IMR-90 (cell line): ENCODE measurements at places on chromosomes 3 and 15. TPM values are rescaled to one million over a fixed set of nuclear protein-coding genes. Genes with fewer than 3 reads are reported as not detected.

DNA sequence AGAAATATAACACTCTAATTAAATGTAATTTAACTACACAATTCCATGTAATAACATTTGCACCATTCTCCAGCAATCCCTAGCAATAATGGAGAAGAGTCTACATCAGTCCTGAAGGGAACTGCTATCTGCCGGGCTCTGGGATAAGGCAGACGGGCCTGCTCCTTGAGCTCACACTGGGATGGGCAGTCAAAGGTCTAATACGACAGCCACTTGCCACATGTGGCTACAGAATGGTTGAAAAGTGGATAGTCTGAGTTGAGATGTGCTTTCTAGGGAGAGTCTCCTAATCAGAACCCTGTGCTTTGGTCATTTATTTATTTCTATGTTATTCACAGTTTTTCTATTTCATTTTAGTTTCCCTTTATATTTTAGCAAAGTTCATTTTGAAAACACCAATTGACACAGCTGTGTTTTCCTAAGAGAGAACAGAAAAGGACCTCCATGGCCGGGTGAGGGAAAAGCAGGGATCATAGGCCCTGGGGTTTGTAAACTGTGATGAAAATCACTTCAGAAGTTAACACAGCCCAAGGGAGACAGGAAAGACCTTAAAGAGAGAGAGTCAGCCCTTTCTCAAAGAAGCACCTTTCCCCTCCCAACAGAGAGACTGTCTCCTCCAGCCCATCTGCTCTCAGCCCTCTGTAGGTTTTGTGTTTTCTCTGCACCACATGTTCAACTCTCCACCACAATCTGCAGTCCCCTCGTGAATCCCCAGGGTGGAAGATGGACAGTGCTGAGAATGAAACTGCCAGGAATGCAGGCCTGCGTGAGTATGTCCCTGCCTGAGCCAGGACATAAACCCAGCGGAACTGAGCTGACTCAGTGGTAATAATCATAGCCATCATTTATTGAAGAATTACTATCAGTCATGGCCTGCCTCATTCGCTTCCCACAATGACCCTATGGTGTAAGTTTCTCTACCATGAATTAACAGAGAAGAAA is 11.6 kb downstream of the FSIP1 start:
- peak; percentile 92 for DNase-seq

GRCh38 chr3:127406309-127407025 is 118.6 kb upstream of the PRR20G start:
- DNase-seq: peak; percentile 2

DNA sequence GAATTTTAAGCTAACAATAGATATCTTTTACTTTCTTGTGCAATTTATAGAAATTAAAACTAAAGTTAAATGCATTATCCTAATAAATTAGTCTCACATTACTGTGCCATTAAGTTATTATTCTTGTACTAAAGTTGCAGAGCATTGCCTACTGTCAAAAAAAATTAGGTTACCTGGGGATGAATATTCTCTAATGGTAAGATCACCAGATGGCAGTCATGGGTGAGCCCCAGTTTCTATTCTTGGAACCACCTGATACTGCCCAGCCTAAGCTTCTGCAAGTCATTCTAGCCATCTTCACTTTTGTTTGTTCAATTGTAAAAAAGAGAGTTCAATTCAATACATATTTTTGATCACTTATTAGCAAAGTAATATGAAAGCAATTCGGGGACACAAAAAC is 213.2 kb downstream of the CADM2 start:
- DNase-seq: no peak

Gene C3orf22
- not detected in 2 replicates for total RNA-seq

Gene GPR156
- 0.18 and 0.28 TPM in 2 replicates for total RNA-seq
